ENCODE measurements at places on chromosomes 7 and 10.
A peak's percentile ranks its signal among the peaks of the same experiment; 100 is the strongest.

- no peak for DNase-seq
Measured at GRCh38 chr7:87310790-87311419, 34.6 kb upstream of the CROT start.

- no peak for DNase-seq
Measured at GRCh38 chr7:98969386-98969785, 91.1 kb downstream of the TRRAP start.

DNA sequence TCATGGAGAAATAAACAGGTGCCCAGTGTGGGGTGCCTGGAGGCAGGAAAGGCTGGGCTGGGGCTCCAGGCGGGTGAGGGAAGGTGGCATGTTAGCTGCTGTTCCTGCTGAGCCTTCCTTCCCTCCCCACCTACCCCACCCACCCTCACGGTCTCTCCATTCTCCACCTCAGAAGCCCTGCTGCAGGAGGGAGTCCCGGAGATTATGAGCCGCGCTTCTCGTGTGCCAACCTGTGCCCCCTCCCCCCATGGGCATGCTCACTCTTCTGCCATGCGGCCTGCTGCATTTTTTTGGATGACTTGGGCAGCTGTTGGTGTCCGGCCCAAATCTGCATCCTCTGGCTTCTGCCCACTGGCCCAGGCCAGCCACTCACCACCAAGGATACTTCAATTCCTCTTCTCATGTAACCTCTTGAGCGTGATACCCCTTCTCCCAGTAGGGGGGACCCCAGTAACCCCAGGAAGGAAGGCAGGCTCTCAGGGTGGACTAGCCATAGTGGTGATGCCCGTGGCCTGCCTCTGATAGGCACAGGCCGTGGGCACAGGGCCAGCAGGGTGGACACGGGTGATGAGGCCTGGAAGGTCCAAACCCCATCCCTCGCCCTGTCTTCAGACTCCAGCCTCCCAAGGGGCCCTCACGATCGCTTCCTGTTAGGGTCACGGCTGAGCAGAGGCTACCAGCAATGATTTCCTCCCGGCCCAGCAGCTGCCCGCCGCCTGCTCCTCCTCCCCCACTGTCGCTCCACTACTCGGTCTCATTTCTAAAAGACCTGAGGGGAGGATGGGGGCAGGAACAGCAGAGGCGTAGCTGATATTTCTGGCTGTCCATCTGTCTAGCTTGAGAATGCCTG lies 27.8 kb downstream of the UNC5B start:
- DNase-seq: no peak

DNA sequence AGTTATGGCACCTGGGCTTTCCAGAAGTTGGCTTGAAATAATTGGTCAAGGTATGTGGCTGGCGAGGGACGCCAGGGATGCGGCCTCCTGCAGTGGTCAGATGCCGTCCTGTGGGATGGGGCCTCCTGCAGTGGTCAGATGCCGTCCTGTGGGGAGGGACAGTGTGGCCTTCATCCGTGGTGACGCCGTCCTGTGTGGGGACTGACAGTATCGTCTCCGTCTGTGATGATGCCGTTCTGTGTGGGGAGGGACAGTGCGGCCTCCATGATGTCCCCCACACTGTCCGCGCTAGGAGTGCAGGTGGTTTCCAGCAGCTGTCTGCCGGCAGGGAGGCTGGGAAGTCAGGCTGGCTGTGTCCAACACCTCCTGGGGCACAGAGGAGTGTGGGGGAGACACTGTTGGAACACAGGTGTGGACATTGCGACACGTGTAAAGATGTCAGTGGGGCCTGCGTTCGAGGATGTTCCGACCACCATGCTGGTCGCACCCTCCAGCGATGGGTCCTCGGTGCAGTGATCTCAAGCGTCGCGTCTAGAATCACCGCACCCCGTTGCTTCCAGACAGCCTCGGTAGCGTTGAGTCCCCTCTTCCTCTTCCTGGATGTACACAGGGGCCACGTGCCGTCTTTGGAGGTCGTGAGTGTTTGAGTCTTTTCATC lies 52.6 kb downstream of the INPP5A start:
- DNase-seq: no peak

- no peak for DNase-seq
Measured at GRCh38 chr10:51886438-51887068, 187.2 kb upstream of the CSTF2T start.

GRCh38 chr10:73186266-73186665 lies 18.3 kb downstream of the FAM149B1 start:
- no peak for DNase-seq

DNA sequence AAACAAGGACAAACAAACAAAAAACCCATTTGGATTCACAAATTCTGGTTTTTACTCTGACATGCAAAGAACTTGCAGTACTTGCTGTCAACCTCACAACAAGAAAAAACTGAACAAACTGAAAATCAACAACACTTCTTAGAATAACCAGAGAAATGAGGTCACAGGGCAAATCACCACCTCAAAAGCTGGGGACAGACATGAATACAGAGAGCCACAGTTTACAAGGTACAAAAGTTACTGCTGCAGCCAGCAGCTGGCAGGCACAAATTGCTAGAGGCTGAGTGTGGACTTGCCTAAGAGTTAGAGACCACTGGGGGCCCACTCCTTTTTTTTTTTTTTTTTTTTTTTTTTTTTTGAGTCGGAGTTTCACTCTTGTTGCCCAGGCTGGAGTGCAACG lies 15.0 kb upstream of the RNF32 start:
- DNase-seq: no peak

DNA sequence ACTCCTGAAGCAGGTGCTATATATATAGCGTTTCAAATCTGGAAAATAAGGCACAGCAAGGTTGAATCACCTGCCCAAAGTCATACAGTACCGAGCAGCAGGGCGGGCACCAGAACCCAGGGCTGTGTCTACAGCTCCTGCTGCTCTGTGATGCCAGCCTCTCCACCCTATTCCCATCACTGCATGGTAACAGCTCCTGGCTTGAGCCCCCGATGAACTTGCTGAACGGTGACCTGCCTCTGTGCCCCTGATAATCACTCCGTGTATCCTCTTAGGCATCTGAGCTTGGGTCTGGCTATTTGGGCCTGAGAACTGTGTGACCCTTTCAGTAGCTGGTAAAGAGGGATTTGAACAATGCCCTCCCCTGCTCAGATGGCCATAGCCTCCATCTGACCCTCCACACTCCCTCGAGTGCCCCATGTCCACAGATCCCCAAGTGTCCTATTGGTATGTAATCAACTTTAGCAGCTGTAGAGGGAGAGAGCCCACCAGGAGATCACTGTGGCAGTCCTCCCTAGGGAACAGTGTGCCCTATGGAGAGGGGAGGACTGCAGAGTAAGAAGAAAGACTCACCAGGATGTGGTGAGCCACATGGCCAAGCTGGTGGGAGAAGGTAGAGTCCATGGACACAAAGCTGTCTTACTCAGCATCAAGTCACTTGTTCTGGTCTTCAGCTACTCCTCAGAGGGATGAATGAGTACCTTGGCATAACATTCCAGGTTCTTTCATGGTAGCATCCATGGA lies 1.1 kb upstream of the ARHGAP22 start:
- no peak for DNase-seq

DNA sequence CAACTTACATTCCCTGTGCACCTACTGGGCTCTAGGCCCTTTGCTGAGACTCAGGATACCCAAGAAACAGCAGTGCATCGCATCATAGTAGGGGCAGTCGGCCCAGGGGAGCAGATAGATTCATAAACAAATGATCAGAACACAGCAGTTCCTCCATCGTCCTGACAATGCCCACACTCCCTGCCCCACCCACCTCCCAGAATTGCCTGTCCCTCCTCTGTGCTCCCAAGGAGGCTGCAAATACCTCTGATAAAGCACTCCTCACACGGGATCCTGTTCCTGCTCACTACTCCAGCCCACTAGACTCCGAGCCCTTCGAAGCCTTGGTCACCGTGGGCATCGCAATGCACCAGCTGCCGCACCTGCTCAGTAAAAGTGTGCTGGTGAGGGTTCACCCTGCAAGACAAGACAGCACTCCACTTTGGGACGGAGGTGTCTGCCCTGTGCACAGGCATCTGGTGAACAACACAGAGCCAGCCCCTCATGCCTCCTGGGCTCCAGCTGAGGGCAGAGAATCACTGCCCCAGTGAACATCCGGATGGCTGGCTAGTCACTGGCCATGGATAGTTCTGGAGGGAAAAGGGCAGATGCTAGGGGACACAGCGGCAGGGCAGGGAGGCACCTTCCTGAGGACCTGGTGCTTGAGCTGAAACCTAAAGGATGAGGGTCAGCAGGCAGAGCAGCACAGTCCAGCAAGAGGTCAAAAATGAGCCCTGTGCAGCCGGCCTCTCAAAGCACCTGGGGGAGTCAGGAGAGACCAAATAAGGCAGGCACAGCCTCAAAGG lies 60.7 kb downstream of the TNS3 start:
- peak; percentile 28 for DNase-seq

DNA sequence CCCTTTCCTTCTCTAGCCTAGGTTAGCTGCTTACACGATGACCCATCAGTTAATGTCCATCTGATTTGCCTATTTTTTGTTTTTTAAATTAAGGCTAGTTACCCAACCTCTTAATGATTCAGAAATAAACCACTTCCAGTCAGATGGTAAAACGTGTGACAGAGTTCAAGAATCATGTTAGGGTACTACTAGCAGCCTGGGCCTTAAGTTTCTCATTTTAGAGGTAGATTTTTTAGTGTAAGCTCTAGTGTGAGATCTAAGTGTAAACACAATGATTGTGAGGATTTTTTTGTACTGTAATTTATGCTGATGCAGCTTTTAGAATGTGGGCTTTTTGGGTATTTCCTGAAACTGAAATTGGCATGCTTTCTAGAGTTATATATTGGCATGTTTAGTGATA lies 130.0 kb downstream of the CDK14 start:
- DNase-seq: no peak

- no peak for DNase-seq
Measured at GRCh38 chr7:117259615-117260014, 63.2 kb downstream of the WNT2 start.

DNA sequence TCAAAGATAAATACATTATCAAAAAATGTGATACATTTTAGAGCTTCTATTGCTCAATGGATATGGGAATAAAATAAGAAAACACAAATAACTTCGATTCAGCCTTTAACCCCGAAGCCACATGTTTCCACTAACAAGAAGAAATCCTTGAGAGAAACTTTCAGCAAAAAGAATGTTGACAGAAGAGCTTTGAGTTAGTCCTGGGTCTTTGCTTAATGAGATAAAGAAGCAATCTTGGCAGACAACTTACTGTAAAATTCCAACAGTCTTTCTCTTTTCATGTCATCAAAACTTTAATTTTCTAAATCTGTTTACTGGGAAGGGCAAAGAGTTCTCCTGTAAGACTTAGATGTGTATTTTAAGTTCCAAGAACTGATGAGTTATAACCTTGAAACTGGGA lies 810.2 kb downstream of the CNTNAP2 start:
- no peak for DNase-seq

- DNase-seq: no peak
Measured at GRCh38 chr7:116516324-116516723, 8.5 kb upstream of the CAV1 start.

DNA sequence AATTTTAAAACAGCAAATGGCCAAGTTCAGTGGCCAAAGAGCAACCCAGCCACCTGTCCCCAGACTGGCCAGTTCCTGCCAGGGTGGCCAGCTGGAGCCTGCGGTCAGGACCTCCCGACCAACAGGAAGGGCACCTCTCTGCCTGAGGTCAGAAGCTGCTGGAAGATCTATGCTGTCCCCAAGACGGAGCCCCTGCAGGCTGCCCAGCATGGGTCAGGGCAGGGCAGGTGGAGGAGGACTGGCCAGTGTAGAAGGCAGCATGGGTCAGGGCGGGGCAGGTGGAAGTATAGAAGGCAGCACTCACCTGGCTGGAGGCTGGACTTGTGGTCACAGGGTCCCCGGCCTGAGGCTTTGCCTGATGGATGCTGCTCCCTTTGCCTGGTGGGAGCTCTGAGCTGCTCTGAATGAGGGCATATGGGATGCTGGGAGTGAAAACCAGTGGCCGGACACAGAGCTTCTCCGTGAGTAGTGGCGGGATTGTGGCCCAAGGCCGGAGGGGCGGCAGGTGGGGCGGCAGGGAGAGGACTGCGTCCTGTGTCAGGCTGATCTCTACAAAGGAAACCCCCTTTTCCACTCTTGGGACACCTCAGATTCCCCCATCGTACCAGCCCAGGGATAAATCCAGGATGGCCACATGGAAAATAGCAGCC lies 229.2 kb downstream of the TCERG1L start:
- DNase-seq: no peak

- no peak for DNase-seq
Measured at GRCh38 chr10:12995425-12995861, 6.1 kb downstream of the CCDC3 start.

DNA sequence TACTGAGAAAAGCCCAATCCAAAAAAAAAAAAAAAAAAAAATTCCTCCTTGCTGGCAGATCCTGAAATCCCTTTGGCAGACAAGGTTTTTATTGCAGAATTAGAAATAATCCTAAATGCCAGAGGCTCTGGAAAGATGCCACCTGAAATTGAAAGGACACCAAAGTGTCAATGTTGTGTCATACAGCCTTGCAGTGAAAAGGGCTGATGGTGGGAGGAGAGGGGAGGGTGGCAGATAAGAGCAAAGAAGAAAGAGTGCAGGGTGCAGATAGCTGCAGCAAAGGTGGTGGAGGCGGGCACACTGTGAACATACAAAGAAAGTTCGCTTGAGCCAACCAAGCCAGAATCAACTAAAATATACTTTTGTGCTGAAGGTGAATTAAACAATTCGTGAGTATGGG lies 8.2 kb upstream of the OPTN start:
- no peak for DNase-seq

DNA sequence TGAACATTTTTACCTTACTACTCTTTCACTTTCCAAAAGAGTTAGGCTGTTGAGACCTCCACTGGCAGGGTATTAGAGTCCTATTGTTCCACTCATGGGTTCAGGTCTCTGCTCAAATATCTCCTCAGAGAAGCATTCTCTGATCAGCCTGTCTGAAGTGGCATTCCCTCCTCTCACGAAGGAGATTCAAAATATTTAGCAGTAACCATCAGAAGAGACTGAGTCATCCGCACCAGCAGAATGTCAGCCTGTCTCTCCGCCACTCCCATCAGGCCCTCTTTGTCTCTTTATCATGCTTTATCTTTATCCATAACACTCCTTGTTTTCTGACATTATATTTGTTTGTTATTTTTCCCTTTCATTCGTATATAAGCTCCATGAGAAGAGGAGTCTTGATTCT lies 79.1 kb downstream of the AASS start:
- DNase-seq: no peak

DNA sequence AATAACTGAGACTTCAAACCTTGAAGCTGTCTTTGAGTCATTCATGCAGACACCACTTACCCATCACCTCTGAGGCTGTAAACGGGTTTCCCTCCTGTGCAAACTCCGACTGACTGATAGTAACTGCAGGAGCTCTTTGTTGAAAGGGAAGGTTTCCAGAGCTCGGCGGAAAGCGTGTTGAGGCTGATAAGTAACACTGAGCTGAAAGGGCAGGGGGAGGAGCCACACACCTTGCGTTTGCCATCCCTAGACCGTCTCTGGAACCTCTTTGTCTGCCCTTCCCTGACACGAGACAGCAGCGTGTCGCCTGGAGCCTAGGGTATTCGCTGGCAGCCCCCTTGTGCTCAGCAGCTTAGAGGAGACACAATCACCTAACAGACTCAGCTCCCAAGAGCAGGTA lies 134.0 kb downstream of the PAXIP1 start:
- DNase-seq: no peak

GRCh38 chr10:17981766-17982380 lies 30.2 kb downstream of the SLC39A12 start:
- peak; percentile 17 for DNase-seq

- peak; percentile 86 for DNase-seq
Measured at GRCh38 chr10:100364735-100365391, 17.8 kb downstream of the SCD start.

All from GM23338 (cell line).